ENCODE measurements at places on chromosomes 5 and 9.

GRCh38 chr5:169695919-169696490, 58.9 kb downstream of the DOCK2 start:
- no peak for DNase-seq

DNA sequence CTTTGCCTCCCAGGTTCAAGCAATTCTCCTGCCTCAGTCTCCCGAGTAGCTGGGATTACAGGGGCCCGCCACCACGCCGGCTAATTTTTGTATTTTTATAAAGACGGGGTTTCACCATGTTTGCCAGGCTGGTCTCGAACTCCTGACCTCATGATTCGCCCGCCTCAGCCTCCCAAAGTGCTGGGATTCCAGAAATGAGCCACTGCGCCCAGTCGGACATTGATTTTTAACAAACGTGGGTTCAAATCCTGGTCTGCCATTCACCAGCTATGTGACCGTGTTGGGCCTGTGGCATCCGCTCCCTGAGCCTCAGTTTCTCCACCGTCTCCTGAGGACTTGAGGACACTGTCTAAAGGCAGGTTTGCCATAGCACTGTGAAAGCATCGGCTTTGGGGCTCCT, 41.8 kb upstream of the NEK6 start:
- DNase-seq = no peak

DNA sequence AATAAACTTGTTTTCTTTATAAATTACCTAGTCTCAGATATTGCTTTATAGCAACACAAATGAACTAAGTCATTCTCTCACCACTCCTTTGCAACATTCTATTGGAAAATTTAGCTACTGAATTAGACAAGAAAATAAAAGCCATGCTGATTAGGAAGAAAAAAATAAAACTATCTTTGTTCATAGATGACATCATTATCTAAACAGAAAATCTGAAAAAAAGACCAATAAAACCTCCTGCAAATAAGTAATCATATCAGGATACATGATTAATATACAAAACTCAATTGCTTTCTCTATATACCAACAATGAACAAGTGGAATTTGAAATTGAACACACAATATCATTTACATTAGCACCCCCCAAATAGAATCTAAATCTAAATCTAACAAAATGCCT, 455.3 kb upstream of the KIF2A start:
- DNase-seq = no peak

- DNase-seq = no peak
Measured at GRCh38 chr5:138504799-138505198, 38.2 kb downstream of the ETF1 start.

GRCh38 chr9:11915699-11916098, 777.5 kb upstream of the TYRP1 start:
- DNase-seq = no peak

- no peak for DNase-seq
Measured at GRCh38 chr5:1876660-1877064, 6.1 kb downstream of the IRX4 start.

GRCh38 chr9:74431467-74431866, 65.7 kb upstream of the RORB start:
- no peak for DNase-seq

- no peak for DNase-seq
Measured at GRCh38 chr5:15646371-15646770, 146.4 kb downstream of the FBXL7 start.

DNA sequence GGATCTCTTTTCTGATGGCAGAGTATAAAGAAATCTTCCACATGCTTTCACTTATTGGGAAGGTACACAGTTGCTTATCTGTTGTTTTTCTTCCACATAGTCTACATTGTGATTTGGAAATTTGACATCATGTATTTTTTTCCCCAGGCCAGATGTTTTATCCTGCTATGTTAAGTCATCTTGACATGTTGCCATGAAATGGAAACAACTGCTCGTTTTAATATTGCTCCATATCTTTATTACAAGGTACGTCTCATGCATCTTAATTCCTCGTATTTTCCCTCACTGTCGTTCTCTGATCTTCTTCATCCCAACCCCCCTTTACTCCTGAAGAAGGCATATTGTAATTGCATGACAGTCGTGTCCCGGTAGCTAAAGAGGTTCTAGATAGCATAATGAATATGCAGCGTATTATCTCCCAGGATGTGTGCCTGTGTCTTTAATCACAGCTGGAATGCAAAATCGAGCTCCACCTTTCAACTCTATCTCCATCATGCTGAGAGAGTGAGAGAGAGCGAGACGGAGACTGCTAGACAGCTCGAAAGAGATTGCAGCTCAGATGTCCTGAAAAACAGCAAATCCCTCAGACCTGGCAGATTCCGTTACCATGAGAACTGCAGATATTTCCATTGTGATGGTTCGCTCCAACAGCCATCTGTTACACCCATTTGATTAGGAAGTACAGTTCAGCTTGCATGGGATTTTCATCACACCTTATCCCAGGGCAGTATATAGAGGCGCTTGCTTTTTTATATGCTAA, 281.7 kb downstream of the TMEM38B start:
- no peak for DNase-seq

- no peak for DNase-seq
Measured at GRCh38 chr9:91421971-91422757, 1.5 kb downstream of the NFIL3 start.

DNA sequence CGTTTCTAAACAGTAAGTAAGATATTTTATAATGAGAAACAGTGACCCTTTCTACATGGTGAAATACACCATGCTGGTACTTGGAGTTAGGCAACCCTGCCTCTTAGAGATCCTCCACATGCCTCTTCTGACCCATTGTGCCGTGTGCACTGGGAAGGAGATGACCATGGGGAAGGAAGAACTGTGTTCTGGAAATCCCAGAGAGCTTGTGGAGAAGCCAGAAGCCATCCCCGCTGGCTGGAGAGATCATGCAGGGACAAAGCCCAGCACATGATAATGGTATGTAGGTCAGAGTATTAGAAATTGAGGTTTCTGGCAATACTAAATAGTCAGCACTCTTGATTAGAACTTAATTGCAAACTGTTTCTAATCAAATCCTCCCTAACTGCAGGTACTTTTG, 307.3 kb downstream of the FBXL7 start:
- no peak for DNase-seq

DNA sequence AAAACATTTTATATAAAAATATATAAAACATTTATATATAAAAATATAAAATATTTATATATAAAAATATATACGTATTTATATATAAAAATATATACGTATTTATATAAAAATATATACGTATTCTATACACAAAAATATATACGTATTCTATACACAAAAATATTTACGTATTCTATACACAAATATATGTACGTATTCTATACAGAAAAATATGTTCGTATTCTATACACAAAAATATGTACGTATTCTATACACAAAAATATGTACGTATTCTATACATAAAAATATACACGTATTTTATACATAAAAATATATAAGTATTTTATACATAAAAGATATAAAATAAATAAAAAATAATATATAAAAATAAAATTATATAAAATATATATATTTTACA, 323.6 kb downstream of the HCN1 start:
- no peak for DNase-seq

GRCh38 chr5:90885180-90885868, 326.7 kb downstream of the ADGRV1 start:
- DNase-seq = no peak

DNA sequence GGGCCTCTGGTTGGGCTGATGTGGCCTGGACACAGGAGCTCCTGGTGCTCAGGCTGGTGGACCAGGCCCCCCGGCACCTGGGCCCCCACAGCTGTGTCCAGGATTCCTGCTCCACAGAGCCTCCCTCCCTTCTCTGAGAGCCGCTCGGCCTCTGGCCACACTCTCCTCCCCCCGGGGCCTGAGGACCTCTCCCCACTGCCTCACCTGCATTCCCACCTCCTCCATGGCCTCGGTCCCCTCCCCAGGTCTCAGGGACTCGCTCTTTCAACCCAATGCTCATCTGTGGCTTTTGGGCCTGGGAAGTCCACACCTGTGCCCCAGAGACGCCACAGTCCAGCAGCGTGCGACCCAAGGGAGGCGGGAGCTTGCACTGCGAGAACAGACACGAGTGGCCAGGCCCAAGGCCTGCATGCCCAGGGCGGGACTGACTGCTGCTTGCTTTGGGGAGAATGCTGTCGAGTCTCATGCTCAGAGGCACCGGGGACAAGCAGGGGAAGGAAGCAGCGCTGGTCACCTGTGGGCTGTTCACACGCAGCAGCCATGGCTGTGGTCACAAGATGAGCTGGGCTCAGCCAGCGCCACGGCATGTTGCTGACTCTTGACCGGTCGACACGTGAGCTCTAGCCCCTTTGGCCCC, 14.6 kb downstream of the PAEP start:
- no peak for DNase-seq

GRCh38 chr5:122339591-122339990, 27.6 kb downstream of the SNCAIP start:
- no peak for DNase-seq

DNA sequence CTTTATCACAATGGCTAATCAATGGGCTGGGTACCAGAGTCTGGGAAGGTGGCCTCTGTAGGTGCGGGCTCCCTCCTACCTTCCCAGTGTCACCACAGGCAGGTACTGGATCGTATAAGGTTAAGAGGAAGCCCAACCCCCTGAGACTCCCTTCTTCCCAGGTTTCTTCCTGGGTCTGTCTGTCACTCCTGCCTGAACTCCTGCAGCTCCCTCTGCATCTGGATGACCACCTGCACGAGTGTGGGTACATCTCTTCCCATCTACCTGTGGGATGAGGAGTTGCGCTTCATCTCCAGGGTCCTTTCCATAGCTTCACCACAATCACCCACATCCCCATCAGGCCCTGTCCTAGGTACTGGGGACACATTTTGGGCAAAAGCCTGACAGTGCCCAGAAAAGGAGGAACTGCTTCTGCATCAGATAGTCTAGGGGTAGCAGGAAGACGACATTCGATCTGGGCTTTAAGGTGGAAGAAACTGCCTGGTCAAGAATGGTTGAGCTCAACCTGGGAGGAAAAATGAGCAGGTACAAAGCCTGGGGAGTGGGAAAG, 112.2 kb upstream of the ALDH1B1 start:
- DNase-seq = no peak

- DNase-seq = no peak
Measured at GRCh38 chr9:93071464-93071863, 13.0 kb downstream of the SUSD3 start.

DNA sequence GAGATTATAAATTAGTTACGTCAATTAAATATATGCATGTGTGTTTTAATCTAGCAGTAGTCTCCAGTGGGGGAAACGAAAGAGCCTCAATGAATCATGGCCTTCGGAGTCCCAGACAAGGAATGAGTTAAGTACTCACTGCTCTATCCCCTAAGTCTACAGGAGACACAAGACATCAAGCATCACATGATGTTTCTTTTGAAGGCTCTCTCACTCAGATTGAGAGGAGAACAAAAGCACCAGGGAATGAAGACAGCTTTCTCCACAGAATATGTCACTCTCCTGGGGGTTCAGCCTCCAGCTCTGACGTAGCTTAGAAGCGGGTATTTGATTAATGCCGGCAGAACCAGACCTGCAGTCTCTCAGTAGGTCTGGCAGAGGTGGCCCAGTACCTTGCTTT, 381.4 kb downstream of the ACTL7B start:
- no peak for DNase-seq

- no peak for DNase-seq
Measured at GRCh38 chr9:31839273-31839672, 545.2 kb upstream of the ACO1 start.

DNA sequence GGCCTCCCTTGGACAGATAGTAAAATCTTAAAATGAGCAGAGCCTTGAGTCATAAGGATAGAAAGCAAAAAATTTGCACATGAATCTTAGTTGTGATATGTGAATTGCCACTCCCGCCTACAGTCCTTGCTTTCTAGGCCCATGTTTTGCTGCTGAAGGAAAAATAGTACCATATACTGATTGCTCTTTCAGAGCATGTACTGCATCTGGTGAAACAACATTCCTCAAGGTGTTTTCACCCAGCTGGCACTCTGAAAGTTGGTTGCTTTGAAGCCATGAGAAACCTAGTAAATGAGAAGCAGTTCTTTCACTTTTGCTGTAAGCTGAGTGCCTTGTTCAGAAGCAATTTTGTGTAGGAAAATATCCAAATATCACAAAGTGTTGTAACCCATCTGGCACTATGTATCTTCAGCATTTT, 10.3 kb downstream of the CDC37L1 start:
- DNase-seq = peak; percentile 37

DNA sequence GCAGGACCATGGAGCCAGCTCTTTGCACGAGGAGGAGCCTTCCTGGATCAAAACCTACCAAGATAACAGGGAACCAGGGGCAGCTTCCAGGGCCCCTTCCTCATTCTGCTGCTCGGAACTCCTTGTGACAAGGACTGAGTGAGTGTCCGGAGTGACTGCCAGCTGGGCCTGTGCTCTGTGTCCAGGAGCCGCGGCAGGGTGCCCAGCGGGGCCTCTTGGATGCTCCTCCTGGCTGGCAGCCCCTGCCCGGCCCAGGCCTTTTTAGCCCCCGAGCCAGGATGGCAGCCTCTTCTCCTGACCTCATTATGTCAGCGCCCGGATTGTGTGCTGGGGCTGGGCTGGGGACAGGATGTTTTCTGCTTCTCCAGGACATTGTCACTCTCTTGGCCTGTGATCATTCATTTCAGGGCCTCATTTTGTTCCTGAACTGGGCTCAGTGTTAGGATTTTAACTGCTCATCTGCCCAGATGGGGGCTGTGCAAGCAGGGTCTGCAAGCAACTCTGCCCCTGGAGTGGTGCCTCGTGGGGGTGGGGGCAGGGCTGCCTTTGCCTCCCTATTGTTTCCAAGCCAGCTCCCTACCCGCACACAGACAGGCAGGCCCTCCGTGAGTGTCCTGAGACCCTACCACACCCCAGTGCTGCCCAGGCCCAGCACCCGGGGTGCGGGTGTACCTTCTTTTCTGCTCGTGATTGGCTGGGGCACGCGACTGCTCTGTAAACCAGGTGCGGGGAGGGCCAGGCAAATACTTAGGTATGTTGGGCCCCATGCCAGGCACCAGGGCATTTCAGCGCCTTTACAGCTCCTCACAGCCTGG, 161.6 kb downstream of the COL23A1 start:
- DNase-seq = no peak

DNA sequence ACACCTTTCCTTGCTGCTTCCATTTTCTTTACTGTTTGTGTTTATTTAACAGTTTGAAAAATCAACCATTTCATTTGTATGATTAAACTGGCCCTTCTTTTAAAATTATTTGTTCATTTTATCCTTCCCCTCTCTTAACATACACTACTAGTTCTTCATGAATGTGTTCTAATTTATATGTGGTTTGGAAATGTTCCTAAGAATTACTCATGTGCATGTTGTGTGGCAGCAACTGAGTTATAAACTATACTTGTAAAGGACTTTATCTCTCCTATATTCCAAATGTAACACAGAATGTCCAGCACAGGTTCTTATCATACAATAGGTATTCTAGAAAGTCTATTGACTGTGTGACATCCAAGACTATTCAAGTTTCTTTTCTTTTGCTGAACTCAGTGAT, 358.2 kb upstream of the MEF2C start:
- DNase-seq = no peak

- DNase-seq = no peak
Measured at GRCh38 chr5:113050721-113051382, 74.3 kb downstream of the DCP2 start.

GRCh38 chr9:114560956-114561355, 26.6 kb upstream of the ATP6V1G1 start:
- DNase-seq = no peak

All from GM10248 (cell line).